ENCODE measurements at places on chromosomes 1 and 21.

GRCh38 chr21:39047046-39047445 lies 136.2 kb downstream of the PSMG1 start:
- DNase-seq = no peak

DNA sequence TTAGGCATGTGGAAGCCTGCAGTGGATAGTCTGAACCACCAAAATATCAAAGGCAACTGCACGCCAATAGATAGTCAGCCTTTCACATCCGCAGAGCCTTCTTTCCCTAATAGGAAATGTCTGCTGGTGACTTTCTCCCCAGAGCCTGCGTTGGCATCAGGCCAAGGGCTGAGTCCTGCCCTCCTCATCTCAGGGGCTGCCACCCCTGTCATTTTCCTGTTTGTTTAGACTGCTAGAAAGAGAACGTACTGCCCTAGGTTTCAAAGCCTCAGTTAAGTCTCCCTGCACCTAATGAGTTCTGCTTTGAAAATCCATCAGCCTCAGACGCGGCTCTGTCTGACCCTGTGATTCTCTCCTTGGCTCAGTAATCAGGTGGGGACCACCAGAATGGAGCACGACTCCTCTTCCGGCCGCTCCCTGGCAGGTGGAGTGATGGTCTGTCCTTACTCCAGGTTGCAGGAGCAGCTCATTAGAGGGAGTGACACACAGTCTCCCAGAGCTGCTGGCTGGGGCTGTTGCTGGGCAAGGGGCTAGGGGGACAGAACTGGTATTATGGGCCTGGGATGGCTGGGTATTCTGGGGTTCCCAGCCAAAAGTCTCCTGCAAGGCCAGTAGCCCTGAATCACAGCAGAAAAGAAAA lies 27.3 kb downstream of the STUM start:
- no peak for DNase-seq

DNA sequence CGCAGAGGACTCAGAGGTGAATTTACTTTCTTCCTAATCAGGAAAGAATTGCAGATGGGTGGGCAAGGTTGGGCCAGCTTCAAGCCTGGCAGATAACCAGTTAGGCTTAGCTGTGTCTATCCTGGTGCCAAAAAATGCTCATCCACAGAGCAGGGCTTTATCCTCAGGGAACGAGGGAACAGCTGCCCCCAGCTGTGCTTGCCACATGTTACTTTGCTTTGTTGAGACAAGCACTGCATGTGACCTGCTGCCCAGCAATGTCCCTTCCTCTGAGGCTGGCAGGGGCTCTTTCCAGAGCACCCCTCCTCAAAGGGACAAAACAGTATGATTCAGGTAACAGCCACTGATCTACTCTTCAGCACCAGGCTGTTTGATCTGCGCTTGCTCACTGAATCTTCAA lies 505.1 kb upstream of the USP24 start:
- no peak for DNase-seq

GRCh38 chr1:198788561-198789064 lies 149.8 kb downstream of the PTPRC start:
- no peak for DNase-seq

DNA sequence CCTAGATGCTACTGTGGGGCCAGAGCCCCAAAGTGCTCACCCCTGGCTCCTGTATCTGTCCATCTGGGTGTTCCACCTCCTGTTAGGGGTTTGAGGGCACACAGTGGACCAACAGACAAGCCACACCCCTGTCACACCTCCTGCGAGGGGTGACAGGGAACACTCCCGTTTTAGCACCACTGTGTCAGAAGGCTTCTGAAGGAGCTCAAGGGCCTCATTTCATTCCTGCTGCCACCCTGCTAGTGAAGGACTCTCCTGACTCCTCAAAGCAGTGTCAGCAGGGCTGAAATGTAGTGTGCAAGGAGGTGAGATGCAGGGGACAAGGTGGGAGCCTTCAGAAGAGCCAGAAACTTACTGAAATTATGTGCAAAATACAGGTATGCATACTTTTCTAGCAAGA lies 174.6 kb downstream of the GPATCH2 start:
- no peak for DNase-seq

- DNase-seq = no peak
Observed at GRCh38 chr1:233614173-233614742, 352 bp downstream of the KCNK1 start.

- no peak for DNase-seq
Observed at GRCh38 chr1:9033363-9033762, 7.1 kb upstream of the SLC2A7 start.

- DNase-seq = no peak
Observed at GRCh38 chr1:244371242-244372141, 80.2 kb downstream of the ADSS2 start.

- DNase-seq = no peak
Observed at GRCh38 chr1:240737298-240737697, 125.3 kb upstream of the GREM2 start.

GRCh38 chr1:183100361-183100974 lies 77.2 kb downstream of the LAMC1 start:
- DNase-seq = no peak

DNA sequence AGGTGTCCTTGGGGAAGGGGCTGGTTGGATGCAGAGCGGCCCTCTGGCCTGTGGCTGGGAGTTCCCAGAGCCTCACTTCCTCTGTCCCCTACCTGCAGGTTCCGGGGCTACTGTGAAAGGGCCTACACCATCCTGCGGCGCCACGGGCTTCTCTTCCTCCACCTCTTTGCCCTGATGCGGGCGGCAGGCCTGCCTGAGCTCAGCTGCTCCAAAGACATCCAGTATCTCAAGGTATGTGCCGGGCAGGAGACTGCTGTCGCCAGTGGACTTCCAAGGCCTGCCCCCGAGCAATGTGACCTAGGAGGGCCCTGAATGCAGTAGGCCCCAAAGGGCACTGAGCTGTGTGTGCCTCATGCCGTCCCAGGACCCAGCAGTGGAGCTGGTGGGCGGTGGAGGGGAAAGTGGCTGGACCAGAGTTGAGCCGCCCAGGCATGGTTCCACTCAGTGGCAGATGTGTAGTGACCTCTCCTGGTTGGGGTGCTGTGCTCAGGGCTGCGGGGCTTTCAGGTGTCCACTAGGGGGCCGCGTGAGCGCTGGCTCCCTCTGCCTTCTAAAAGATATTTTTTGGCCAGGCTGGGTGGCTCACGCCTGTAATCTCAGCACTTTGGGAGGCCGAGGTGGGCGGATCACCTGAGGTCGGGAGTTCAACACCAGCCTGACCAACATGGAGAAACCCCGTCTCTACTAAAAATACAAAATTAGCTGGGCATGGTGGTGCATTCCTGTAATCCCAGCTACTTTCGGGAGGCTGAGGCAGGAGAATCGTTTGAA lies 73.4 kb downstream of the PIK3CD start:
- DNase-seq = no peak

- DNase-seq = no peak
Observed at GRCh38 chr1:201397675-201398074, 1.4 kb downstream of the LAD1 start.

GRCh38 chr1:43954036-43954435 lies 7.3 kb downstream of the IPO13 start:
- no peak for DNase-seq

GRCh38 chr1:231027136-231027925 lies 12.7 kb downstream of the FAM89A start:
- no peak for DNase-seq

- peak; percentile 74 for DNase-seq
Observed at GRCh38 chr1:85244271-85245061, 15.0 kb downstream of the C1orf52 start.

GRCh38 chr1:46493316-46494032 lies 3.8 kb downstream of the DMBX1 start:
- DNase-seq = no peak

Measured in AG09309 (cell line).